Suppressor macrophage treated with lipopolysaccharide for 4 hours (primary cell): ENCODE measurements at places on chromosomes 5 and 9.

- peak; percentile 42 for DNase-seq
Observed at GRCh38 chr5:55582256-55582655, 47.5 kb upstream of the PLPP1 start.

- peak; percentile 68 for DNase-seq
Observed at GRCh38 chr9:19648672-19649071, 140.2 kb downstream of the SLC24A2 start.

GRCh38 chr5:140576776-140577201, 12.2 kb downstream of the SLC35A4 start:
- DNase-seq, result peak; percentile 42

GRCh38 chr5:78526049-78526525, 122.5 kb downstream of the LHFPL2 start:
- peak; percentile 92 for DNase-seq

DNA sequence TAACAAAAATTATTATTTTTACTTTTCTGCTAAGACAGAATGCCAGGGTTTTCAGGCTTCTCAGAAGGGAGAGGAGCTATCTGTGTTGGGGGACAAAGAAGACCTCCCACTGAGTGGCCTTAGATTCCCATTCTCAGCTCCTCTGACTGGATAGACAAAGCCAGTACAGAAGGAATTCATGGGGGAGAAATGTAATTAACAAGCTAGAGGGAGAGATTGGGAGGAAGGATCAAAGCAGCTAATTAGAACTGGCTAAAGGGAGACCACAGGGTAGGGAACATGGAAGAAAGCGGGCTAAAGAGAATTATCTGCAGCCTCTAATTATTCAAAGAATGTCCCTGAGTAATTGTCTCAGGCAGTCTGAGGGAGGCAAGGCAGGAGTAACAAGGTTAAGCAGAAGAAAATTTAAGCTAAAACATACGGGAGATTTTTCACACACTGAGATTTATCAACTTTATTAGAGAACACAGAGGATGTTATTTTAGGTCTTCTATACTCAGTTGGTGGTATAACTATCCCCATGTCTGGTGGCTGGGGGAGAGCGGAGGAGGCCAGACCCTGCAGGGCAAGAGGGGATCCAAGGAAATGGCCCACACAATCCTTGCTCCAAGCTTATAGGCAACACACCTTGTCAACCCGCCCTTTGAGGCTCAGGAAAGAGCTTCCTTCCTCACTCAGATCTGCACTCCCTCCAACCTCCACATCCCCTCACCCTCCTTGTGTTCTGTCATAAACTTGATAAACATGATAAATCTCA, 87.7 kb upstream of the LRRTM2 start:
- DNase-seq, result no peak

DNA sequence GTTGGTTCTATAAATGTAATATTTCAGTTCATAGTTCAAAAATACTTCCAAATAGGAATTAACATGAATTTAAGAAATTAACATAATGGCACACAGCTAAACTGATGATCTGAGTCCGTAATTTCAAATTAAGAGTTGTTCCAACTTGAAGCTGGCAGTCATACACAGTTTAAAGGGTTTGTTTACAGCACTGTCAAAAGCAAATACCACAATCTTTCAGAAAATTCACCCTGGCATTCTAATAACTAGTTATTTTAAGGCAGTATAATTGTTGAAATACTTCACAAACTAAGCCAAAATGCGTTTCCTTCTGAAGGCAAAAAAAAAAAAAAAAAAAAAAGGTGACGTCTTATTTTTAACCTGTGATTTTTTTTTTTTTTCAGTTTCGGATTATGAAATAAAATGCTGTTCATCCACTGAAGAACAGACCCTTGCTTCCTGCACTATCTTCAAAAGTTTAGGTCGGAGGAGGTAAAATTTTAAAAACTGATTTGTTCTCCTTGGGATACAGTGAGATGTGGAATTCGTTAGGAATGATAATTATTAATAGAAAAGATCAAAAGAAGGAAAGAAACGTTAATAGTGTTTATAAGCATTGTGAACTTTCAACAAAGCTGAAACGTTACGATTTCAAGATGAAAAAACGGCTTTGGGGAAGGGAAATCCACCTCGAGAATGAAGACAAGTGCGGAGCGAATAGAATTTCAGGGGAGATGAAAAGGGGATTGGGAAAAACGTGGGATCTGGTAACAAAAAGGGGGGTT, 850 bp downstream of the IL6ST start:
- DNase-seq, result peak; percentile 42

DNA sequence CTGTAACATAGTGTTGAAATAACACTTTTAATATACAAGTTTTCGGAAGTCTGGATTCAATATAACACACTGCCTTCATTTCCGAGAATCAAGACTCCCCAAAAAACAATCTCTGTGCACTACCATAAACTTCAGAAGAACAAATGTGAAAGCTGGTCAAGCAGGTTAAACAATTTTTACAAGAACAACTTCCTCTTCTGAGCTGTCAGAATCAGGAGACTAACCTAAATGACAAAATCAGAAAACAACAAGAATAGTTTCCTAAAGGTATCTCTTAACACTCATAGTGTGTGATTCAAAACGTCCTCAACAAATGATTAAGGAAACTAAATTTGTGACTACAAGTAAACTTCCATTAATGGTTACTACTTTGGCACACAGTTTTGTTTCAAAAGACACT, 11.6 kb downstream of the C9orf72 start:
- peak; percentile 35 for DNase-seq

DNA sequence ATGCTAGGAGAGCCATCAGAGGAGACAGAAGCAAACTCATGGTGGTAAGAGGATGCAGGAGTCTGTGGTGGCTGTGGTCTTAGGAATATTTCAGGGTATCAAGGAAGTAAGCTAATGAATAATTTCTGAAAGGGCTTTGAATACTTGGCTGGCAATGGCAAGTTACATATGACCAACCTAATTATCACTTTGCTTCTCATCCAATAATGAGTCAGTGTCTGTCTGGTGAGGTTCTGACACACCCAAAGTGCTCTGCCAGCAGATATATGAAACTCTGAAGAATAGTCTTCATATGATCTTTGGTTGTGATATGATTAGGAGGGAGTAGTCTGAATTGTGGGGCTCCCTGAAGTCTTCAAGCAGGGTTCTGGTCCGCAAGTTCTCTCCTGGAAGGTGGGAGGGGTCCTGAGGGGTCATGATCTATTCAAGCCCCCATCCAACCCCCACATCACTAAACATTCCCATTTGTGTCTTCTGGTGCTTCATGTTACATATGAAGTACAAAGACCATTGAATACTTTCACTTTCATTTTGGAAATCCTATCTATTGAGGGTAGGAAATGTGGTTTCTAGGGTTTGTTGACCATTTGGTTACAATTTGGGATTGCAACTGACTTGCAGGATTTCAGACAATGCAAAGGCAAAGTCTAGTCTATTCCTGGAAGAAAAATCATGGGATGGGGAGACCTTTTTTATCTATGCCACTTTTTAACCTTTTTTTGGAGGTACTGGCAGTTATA, 199.9 kb upstream of the CDKN2B start:
- DNase-seq, result peak; percentile 29

DNA sequence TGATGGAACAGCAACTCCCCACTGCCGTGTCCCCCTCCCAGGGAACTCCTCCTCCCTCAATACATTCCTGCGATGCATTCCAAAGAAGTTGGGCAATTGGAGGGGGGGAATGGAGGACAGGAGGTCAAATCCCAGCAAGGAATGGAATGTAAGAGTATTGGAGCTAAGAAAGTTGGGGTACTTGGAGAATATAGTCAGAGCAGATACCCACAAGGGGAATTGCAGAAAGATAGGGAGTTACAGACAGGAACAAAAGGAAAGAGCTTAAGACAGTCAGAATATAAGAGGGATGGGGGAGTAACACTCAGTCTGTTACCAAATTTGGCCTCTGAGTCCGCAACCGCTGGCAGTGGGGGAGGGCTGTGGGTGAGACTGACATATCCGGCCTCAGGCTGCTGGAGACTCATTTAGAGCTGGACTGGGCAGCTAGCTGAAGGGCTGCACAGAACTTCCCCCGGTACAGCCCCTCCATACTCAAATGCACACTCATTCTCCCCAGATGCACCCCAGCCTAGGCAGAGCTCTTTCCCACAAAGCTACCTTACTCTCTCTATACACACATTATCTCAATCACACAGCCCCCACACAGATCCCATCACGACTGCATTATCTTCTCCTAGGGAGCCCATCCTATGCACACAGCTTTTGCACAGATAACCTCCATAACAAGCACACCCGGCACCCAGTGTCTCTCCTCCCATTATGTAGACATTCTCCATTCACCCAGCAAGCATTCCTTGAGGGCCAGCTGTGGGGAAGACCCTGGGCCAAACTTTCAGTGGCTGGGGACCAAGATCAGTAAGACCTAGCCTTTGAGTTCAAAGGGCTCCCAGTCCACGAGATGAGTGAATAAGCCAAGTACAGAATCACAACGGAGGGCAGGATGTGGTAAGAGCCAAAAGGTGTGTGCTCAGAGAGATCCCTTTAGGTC, 3.7 kb downstream of the TLN1 start:
- peak; percentile 81 for DNase-seq

DNA sequence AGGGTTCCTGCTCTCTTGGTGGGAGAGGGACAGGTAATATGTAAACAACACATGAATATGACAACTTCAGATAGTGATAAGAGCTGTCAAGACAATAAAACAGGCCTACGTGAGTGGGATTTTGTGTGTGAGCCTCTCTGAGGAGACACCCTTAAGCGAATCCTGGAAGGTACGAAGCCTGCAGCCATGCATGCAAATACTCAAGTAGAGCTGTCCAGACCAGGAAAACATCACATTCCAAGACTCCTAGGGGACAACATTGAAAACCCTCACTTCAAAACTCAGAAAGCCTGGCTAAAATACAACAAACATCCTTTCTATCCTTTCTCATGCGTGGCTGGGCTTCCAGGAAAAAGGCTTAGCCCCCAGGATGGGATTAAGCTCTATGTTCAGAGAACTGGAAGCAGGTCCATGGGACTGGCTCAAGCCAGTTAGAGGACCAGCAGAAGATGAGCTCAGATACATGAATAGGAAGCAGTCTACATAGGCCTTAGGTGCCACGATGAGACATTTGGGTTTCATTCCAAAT, 124.8 kb upstream of the IQGAP2 start:
- no peak for DNase-seq

GRCh38 chr5:10311595-10312425, 4.1 kb upstream of the CMBL start:
- DNase-seq, result peak; percentile 22

- no peak for DNase-seq
Observed at GRCh38 chr9:6098431-6098830, 83.0 kb upstream of the RANBP6 start.

GRCh38 chr5:114362197-114362976, 517 bp downstream of the KCNN2 start:
- no peak for DNase-seq

DNA sequence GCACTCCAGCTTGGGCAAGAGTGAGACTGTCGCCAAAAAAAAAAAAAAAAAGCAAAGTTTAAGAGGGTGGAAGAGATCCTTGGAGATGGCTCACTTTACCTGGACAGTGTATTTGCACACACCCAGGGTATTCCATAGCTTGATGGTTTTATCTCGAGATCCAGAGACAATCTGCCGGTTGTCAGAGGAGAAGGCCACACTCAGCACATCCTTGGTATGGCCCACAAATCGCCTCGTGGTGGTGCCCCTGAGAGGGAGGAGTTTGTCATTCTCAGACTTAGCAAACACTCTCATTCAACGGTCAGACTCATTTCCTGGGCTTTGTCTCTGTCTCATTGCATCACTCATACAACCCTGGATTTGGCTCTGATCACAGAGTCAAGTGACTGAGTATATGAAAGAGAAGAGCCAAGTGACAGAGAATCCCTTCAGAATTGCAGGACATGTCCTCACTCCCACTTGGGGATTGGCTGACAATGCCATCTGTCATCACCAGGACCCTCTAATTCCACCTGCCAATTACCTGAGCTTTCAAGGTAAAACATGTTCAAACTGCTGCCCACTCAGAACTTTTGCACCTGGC, 2.2 kb downstream of the RACK1 start:
- DNase-seq, result peak; percentile 93

GRCh38 chr5:10867389-10868303, 106.6 kb upstream of the DAP start:
- DNase-seq, result no peak

DNA sequence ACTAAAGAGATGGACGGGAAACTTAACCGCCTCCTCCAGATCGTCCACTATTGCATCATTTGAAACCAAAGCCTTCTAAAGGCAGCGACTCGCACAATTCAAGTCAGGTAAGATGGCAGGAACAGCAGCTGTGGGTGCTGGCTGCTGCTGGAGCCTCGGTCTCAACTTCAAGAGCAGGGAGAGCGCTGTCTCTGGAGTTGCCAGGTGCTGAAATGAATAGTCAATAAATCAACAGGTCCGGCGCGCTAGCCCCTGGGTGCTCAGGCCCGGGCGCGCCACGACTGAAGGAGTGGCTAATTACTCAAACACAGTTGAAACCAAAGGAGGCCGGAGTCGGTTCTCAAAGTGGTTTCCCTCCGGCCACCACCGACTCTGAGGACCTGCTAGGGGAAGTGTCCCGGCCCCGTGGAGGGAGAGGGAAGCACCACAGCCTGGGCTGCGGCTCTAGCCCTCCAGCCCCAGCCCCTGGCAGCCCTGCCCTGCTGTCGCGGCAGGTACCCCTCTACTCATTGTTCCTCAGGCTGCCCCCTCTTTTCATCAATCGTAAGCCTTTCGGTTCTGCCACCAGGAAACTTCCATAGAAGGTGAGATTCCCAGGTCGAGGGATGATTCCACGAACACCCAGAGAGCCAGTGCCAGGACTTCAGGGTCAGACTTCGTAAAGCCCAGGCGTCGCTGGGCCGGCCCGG, 804 bp downstream of the TTC39B start:
- peak; percentile 67 for DNase-seq

- no peak for DNase-seq
Observed at GRCh38 chr9:11257992-11258391, 645.2 kb upstream of the PTPRD start.

- peak; percentile 64 for DNase-seq
Observed at GRCh38 chr9:129237164-129237611, 59.1 kb upstream of the IER5L start.

DNA sequence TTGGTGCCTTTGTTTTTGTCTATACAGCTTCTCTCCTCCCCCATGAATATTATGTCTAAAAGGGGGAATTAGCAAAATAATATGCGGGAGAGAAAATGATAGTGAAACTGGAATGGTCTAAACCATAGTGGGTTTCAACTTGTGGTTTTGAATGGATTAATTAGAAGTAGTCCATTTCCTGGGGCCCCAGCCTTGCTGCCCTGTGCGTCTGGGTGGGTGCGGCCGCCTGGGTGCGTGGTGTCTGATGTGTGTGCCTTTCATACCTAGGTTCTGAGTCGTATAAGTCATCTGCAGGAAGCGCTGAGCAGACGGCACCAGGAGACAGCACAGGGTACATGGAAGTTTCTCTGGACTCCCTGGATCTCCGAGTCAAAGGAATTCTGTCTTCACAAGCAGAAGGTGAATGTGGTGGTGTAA, 120.0 kb upstream of the CACNA1B start:
- DNase-seq, result no peak

DNA sequence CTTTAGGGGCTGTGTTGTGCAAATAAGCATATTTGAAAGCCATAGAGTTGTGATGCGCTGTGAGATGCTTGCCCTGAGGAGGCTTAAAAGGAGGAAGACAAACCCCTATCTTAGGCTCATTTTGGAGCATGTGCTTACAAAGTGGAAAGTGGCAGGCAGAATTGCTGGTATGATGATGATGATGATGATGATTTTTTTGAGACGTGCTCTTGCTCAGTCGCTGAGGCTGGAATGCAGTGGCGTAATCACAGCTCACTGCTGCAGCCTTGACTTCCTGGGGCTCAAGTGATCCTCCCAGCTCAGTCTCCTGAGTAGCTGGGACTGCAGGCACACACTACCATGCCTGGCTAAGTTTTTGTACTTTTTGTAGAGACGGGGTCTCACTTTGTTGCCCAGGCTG, 1.7 kb downstream of the CNOT8 start:
- DNase-seq, result peak; percentile 65

GRCh38 chr5:113022661-113023060, 46.1 kb downstream of the DCP2 start:
- no peak for DNase-seq
